ENCODE measurements at places on chromosomes 13 and 19.

- peaks cover 4% of the 10 kb centered on the region for H3K4me1 ChIP-seq
- DNase-seq = no peak
- no peaks in the 10 kb centered on the region for H3K27me3 ChIP-seq
- no peak overlapping the region for H3K4me3 ChIP-seq
- H3K27ac ChIP-seq = no peak overlapping the region
- no peaks in the 10 kb centered on the region for H3K36me3 ChIP-seq
Observed at GRCh38 chr13:98972059-98972458, 5.8 kb downstream of the DOCK9 start.

DNA sequence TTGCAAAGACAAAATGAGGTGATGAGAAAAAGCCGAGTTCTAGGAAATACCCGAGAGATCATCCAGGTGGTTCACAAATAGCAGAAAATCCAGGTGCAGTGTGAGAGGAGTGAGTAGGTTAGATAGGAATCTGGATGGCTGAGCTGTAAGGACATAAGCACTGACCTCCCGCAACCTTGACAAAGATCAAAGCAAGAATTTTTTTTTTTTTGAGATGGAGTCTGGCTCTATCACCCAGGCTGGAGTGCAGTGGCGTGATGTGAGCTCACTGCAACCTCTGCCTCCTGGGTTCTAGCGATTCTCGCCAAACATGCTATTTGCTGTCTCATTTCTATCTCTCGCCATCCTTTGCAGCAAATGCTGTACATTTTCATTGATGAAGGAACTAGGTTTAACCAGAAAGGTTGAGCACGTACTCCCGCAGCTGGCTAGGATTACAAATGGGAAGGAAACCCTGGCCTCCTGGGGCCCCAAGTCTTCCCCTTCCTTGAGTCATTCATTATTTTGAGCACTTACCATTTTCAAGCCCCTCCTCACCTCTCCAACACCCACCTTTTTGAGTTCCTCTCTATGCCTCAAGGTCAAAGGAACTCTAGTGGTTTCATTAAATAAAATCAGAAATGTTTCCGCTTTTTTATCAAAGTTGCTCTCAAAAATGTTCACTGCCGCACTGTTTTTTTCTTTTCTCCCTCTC lies 38.8 kb downstream of the NLRP12 start:
- H3K4me1 ChIP-seq = no peaks in the 10 kb centered on the region
- no peaks in the 10 kb centered on the region for H3K36me3 ChIP-seq
- H3K4me3 ChIP-seq = no peak overlapping the region
- H3K27me3 ChIP-seq = no peaks in the 10 kb centered on the region
- no peak overlapping the region for H3K27ac ChIP-seq

- DNase-seq = no peak
- H3K27ac ChIP-seq = no peak overlapping the region
Observed at GRCh38 chr19:46159418-46160232, 11.6 kb downstream of the IGFL2 start.

- no peak for DNase-seq
- H3K36me3 ChIP-seq = peaks cover 22% of the 10 kb centered on the region
- H3K4me1 ChIP-seq = no peaks in the 10 kb centered on the region
- H3K27me3 ChIP-seq = no peaks in the 10 kb centered on the region
Observed at GRCh38 chr13:24284889-24285565, 24.4 kb upstream of the C1QTNF9 start.

DNA sequence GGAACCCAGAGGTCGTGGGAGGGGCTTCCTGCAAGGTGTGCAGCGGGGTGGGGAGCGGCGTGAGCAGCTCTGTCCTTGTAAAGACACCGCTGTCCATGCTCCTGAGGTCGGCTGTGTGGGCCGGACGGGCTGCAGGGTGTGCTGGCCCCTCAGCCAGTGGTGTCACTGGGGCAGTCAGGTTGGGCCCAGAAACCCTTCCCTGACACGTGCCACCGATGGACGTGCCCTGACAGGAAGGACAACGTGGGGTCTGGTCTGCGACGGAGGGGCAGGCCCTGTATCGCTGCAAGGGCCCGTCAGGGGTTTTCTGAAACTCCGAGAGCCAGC lies 4.2 kb upstream of the RPS15 start:
- peaks cover 1% of the 10 kb centered on the region for H3K4me1 ChIP-seq
- no peak overlapping the region for H3K4me3 ChIP-seq
- DNase-seq = no peak
- no peaks in the 10 kb centered on the region for H3K27me3 ChIP-seq

DNA sequence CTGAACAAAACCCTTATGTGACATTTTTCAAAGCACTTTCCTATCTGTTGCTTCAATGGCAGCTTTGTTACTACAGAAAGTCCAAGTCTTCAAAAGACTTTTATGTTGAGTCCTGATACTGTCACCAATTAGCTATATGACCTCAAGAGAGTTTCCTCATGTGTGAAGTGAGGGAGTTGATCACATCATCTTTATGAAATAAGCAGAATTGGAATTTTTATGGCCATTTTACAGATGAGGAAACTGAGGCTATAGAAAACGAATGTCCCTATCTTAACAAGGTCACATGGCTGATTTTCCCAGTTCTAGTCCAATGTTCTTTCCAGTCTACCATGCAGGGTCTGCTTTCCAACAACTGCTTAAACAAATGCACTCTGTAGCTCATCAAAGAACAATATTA lies 2.6 kb downstream of the TNFRSF19 start:
- peaks cover 6% of the 10 kb centered on the region for H3K27me3 ChIP-seq
- H3K36me3 ChIP-seq = no peaks in the 10 kb centered on the region
- H3K4me1 ChIP-seq = no peaks in the 10 kb centered on the region
- H3K27ac ChIP-seq = no peak overlapping the region
- H3K4me3 ChIP-seq = no peak overlapping the region

GRCh38 chr13:97573011-97573410 lies 139.0 kb downstream of the RAP2A start:
- H3K27me3 ChIP-seq = no peaks in the 10 kb centered on the region
- no peak for DNase-seq
- H3K27ac ChIP-seq = no peak overlapping the region
- H3K4me3 ChIP-seq = no peak overlapping the region

GRCh38 chr13:113846636-113847318 lies 17.1 kb downstream of the GAS6 start:
- no peak overlapping the region for H3K27ac ChIP-seq
- DNase-seq = no peak
- no peaks in the 10 kb centered on the region for H3K27me3 ChIP-seq
- H3K36me3 ChIP-seq = peaks cover 34% of the 10 kb centered on the region
- H3K4me3 ChIP-seq = no peak overlapping the region
- H3K4me1 ChIP-seq = peaks cover 34% of the 10 kb centered on the region

GRCh38 chr19:39248806-39249205 lies at the start of gene IFNL4:
TSS of gene IFNL4 (minus strand) at chr19:39248856.
- H3K27ac ChIP-seq = no peak within 1 kb of the TSS
- no peaks in the 10 kb centered on the region for H3K4me1 ChIP-seq
- no peak for DNase-seq
- H3K4me3 ChIP-seq = peak within 1 kb of the TSS; percentile 41
- peaks cover 5% of the 10 kb centered on the region for H3K27me3 ChIP-seq
- no peaks in the 10 kb centered on the region for H3K36me3 ChIP-seq

DNA sequence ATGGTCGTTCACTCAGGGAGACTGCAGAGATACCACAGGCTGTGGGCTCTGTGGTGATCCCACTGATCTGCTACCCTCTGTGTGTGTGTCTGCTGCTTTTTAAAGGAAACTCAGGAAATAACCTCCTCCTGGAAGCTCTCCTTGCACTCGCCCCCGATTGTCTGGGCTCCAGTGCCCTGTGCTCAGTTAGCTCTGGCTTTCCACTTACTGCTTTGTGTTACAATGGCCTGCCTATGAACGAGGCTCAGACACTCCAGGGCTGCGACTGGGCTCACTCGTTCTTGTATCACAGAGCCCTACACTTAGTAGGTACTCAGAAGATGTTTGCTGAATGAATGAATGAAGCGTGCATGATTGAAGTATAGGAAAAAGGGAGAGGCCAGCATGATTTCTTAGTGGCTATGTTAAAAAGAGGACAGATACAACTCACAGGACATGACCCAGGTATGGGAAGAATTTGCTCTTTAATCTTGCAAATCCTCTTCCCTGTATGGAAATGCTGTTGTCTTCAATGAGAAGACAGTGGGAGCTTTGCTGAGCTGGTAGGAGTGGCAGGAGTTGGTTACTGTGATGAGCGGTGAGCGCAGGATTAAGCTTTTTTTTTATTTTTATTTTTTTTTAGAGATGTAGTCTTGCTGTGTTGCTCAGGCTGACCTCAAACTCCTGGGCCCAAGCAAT lies 26.4 kb downstream of the B3GLCT start:
- no peaks in the 10 kb centered on the region for H3K27me3 ChIP-seq
- H3K36me3 ChIP-seq = no peaks in the 10 kb centered on the region
- DNase-seq = no peak
- no peak overlapping the region for H3K4me3 ChIP-seq
- H3K27ac ChIP-seq = no peak overlapping the region
- H3K4me1 ChIP-seq = no peaks in the 10 kb centered on the region

DNA sequence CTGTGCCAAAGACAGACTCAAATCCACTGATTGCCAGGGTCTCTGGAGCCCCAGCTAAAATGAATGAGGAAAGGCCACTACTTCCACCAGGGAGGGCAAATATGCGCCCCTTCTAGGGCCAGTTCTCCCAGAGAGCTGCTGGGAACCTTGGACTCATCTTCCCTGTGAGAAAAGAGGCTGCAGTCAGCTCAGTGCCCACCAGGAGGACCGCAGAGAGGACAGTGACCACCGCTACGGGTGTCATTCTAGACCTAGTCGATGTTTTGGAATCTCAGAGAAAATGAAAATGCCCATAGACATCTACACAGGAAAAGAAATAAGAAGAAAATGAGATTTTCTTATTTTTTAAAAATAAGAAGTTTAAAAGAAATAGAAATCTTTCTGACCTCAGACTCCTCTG lies 235.1 kb downstream of the UQCRFS1 start:
- no peak overlapping the region for H3K27ac ChIP-seq
- no peaks in the 10 kb centered on the region for H3K4me1 ChIP-seq
- DNase-seq = no peak

- no peaks in the 10 kb centered on the region for H3K36me3 ChIP-seq
- H3K27ac ChIP-seq = no peak overlapping the region
- H3K4me3 ChIP-seq = no peak overlapping the region
- H3K4me1 ChIP-seq = no peaks in the 10 kb centered on the region
Observed at GRCh38 chr13:57558051-57558467, 73.5 kb upstream of the PCDH17 start.

- no peak for DNase-seq
- H3K27me3 ChIP-seq = no peaks in the 10 kb centered on the region
- no peak overlapping the region for H3K4me3 ChIP-seq
- H3K4me1 ChIP-seq = no peaks in the 10 kb centered on the region
- no peak overlapping the region for H3K27ac ChIP-seq
- no peaks in the 10 kb centered on the region for H3K36me3 ChIP-seq
Observed at GRCh38 chr13:111361046-111361872, 40.8 kb downstream of the TEX29 start.

DNA sequence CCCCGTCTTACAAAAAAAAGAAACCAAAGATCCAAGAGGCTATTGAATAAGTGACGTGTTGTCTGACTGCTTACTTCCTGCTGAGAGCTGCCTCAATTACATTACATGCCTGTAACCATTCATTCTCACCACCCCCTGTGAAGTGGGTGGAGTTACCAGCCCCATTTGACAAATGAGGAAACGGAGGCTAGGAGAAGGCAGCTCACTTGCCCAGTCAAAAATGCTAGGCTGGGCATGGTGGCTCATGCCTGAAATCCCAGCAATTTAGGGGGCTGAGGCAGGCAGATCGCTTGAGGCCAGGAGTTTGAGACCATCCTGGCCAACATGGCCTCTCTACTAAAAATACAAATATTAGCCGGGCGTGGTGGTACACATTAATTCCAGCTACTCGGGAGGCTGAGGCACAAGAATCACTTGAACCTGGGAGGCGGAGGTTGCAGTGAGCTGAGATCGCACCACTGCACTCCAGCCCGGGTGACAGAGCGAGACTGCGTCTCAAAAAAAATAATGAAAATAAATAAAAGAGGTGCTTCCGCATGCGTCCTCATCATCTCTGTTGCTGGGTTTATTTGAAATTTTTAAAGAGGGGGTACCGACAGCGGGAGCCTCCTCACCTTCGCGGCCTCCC lies 499 bp downstream of the LSM7 start:
- no peak overlapping the region for H3K27ac ChIP-seq
- H3K4me3 ChIP-seq = peak overlapping the region; percentile 83
- peaks cover 45% of the 10 kb centered on the region for H3K4me1 ChIP-seq
- H3K27me3 ChIP-seq = no peaks in the 10 kb centered on the region
